ENCODE measurements at places on chromosomes 2 and 18.

GRCh38 chr2:127011231-127011661, 95.7 kb downstream of the BIN1 start:
- no peak for DNase-seq

DNA sequence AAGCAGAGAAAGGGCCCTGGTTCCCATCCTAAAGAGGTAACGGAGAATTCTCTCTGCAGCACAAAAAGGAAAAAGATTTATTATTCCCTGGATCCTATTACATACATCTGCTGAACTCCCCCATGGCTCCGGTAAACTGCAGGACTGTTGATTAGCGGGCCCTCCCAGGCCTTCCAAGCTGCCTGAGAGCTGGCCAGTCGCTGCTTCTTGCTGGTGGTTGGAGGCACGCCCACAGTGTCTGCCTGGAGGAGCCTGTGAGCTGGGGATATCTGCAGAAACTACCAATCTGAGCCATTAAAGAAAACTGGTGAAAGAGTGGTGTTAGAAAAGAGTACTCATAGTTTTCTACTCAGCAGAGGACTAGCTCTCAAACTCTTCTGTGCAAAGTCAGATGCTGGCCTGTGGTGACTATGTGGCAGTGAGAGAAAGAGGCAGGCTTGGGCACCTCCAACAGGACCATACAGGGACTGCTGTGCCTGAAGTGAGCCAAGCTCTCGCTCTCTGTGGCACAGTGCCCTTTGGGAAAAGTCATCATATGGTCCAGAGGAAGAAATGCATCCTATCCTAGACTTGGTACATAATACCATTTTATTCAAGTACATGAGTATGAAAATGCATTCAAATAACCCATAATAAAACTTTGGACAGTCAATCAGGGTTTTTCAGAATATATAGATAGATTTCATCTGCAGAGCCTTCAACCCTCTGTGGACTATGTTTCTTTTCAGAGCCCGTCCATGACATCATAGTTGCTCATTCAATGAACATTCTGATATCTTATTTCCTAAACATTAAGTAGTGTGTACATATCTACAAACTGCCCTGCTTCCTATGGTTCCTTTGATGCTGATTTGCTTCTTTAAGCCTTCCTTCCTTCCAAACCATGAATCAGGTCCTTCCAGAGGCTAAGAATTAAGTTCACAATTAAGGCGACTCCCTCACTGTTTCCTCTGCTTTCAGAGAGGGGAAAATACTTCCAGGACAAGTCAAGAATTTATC, 242.0 kb upstream of the LYPD1 start:
- no peak for DNase-seq

DNA sequence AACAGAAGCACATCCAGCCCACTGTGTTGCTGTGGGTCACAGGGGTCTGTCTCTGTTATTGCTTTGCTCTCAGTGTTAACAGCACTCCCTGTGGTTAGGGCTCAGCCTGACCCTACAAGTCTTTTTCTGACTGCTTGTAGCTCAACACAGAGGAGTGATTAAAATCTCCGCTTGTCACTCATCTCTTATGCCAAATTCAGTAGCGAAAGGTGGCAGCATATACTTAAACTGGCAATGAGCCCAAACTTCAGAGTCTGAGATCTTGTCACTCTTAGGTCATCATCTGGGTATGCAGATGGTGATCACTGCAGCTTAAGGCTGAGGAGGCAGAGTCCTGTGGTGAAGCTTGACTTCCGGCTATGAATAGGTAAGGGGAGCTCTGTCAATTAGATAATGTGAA, 63.3 kb upstream of the CSRNP3 start:
- no peak for DNase-seq

GRCh38 chr2:54059986-54060385, 55.4 kb upstream of the ACYP2 start:
- no peak for DNase-seq

DNA sequence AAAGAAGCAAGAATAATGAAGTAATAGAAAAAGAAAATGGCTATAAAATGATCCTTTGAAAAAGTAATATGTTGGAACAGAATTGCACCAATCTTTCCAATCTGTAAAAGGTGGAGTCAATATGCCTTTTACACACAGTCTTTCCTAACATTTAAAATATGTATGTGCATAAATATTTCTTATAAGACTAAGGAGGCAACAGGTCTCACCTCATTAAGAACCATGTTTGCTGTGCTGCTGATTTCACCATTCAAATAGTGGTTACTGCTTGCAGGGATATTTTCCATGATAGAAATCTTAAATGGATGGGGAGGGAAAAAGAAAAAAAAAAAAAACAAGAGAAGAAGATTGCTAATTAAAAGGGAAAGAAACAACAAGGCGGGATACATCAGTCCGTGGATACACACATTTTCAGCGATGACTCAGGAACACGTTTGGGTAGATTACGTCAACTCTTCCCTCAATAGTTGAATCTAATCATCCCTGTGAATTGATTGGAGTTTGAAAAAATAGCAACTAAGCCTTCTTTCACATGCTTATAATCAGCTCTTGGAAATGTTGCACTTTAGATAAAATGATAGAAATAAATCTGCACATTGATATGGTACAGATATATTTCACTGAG, 2133.9 kb upstream of the CELF4 start:
- no peak for DNase-seq

DNA sequence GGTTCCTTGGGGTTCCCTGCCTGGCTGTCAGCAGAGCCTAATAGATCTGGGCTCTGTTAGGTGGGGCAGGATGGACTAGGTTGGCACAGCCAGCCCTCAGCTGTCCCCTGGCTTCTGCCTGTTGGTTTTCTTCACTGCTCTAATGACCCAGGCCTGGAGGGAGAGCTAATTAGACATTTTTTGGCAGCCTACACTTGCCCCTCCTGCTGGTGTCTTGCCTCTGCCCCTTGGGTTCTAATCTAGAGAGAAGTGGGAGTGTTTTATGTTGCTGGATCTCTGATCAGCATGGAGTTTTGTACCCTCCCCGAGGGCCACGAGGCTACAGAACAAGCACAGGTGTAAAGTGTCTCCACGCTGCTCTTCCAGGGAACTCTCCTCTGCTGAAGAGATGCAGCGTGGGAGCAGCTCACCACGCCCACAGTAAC, 199.4 kb upstream of the RASGRP3 start:
- DNase-seq: no peak

GRCh38 chr18:51097021-51097822, 67.2 kb downstream of the SMAD4 start:
- no peak for DNase-seq

DNA sequence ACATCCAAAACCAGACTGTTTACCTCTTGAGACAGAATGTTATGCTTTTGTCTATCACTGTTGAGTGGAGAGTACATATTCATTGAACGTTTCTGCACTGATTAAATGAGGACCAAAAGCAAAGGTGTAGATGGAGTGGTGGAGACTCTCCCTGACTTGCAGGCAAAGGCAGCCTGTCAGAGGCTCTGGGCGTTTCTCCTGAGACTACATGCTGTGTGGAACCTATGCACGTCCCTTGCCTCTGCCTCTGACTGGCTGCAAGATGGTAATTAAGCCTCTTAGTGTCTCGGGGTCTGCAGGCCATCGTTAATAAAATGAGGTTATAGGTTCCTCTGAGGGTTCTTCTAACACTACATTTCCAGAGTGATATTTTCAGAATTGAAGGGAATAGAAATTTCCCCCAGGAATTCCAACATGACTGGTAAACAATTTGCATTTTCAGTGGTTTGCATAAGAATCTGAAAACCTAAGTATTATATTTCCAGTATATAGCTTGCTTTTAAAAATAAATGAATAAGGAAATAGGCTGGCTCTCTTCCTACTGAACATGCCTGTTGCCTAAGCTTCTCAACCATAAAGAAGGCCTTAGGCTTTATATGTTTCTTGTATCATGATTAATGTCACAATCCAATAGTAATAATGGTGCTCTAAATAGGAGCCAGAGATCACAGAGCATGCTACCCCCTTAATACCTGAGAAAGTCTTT, 107.4 kb downstream of the FTCDNL1 start:
- no peak for DNase-seq

GRCh38 chr2:96665083-96665569, 22.6 kb downstream of the FER1L5 start:
- peak; percentile 64 for DNase-seq

DNA sequence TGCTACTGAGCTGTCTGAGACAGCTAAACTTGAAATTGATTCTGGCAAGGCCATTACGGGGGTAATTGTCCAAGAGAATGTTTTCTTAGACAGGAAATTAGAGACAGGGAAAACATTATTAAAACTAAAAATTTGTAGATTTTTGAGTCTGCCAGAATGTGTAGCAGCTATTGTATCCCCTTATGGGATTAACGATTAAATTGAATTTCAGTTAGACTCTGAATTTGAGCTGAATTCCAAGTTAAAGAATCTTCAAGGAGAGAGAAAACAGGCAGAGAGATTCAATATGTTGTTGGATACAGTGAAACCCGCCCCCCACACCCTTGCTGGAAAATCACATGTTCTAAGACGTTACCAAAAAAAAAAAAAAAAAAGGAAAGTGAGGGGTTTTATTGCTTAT, 32.7 kb upstream of the CCDC68 start:
- no peak for DNase-seq

DNA sequence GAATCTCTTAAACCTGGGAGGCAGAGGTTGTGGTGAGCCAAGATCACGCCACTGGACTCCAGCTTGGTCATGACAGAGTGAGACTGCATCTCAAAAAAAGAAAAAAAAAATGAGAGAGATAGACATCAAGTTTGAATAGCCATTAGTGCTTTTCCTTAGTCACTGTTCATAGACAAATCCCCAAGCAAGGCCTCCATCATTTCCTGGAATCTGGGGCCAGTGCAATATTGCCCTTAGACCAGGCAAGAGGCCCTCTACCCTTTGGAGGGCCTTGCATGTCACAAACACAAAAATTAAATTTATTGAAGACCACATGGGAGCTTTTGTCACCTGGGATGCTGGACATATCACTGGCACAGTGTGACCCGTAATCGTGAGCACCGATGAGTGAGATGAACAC, 141.5 kb downstream of the B3GNT2 start:
- no peak for DNase-seq

DNA sequence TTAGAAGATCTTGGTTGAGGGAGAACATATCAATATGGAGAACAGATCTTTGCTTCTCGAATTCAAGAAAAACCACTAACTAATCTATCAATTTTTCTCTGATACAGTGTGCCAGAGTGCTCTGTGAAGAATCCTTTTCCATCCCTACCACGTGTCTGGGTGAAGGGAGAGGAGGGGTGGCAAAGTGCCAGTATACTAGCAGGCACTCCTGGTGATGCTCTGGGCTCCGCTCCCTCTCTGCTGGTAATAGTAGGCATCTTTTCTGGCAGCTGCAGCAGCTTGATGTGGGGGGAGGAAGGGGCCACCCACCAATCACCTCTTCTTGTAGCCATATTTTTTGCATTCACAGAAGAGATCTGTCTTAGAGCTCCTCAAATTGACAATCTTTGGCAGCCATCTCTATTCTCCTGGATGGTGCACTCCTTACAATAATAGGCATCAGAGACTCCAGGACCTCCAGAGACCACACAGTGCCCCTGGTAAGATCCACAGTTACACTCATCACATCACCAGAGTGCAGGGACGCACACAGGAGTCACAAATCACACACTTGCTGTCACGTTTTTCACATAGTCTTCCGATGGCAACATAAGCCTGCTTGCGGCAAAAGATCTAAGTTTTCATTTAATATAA, 15.7 kb downstream of the STK39 start:
- no peak for DNase-seq

DNA sequence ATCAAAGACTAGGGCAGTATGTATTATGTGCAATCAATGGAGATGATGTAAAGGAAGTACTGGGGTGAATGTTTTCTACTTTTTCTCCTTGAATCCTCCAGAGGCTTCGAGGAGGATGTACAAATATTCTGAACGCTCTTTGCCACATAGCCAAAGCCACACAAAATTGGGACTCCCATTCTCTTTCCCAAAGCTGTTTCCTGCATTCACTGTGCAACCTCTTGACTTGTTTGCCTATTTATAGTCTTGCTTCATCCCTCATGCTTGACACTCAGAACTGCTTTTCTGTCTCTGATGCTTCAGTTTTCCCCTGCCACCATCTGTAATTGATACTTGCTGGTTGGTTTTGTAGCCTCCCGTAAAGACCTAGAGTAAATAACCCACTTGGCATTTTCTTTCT, 208.2 kb upstream of the RBMS1 start:
- DNase-seq: no peak

GRCh38 chr2:96687266-96687665, 44.7 kb downstream of the FER1L5 start:
- DNase-seq: no peak

DNA sequence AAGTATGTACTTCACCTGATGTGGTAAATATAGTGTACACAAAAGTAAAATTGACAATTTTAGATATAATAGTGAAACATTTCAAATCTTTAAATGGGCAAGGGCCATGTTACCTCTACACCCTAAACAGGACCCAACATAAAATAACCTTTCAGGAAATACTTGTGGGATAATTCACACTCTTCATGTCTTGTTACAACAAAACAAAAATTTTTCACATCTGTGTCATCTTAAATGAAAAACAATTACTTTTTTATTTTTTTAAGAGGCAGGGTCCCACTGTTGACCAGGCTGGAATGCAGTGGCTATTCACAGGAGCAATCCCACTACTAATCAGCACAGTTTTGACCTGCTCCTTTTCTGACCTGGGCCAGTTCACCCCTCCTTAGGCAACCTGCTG, 42.1 kb downstream of the SRBD1 start:
- DNase-seq: no peak

DNA sequence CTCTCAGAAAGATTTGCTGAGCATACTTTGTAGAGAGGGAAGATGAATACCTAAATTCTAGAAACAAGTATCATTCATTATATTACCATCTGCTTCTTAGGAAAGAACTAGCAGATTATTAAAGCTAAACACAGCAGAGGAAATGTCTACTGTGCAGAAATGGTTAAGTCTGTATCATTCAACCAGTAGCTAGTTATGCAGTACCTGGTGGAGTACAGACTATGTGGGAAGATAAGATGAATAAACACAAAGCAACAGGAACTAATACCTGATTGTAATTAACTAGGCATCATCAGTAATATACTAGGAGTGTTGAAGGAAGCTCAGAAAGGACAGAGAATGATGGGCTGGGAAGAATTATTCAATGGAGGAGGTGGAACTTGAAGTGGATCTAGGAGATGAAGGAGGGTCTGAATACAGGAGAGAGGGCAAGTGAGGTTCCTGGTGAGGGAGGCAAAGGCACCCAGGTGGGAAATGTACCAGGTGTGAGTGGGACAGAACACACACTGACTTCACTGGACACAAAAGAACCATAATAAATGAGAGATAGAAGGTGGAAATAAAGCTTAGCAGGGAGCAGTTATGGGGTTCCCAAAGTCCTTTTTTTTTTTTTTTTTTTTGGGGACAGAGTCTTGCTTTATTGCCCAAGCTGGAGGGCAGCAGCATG, 9.5 kb downstream of the WDFY1 start:
- no peak for DNase-seq

DNA sequence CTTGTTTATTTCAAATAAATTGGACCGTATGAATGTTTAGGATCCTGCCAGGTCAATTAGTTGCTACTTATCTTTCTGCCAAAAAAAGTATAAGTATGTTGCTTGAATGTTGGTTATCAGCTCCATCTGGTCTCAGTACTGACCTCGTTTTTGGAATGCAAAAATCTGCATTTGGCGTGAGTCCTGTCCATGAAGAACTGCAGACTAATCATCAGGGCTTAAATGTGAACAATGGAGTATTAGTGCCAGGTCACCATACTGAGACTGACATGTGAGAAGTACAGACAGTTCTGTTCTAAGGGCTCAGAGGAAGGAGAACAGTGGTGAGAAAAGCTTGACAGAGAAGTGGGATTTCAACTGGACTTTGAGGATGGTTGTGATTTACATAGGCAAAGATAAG, 393.1 kb upstream of the SLC14A2 start:
- no peak for DNase-seq

- no peak for DNase-seq
These were observed 275.4 kb upstream of the TCF4 start for GRCh38 chr18:55863391-55863706.

Data from SJSA1 (cell line).